Forelimb muscle (tissue), 1 donor: ENCODE measurements at places on chromosomes 16 and 17.

DNA sequence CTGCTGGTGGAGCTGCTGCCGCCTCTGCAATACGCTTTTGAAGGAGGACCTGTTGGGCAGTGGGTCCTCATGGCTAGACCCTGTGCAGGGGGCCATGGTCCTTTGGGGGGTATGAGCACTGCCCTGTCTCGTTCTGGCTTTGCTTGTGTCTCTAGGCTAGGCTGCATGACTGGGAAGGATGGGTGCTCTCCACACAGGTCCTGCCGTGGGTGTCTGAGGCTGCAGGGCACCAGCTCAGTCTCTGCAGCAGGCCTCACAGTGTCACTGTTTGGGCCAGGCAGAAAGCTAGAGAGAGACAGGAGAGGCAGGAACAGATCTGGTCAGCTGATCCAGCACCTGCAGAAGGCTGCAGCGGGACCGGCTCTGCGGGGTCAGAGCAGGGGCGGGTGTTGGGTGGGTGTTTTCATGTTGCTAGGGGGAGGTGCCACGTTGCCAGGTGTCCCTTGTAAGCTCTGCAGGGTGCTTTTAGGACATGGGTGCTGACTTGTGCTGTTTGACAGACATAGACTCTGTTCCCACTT is 111.4 kb downstream of the SNX29 start:
- no peak for DNase-seq

- DNase-seq: no peak
These were observed 54.5 kb downstream of the GTF3C1 start for GRCh38 chr16:27495191-27495590.

- no peak for DNase-seq
These were observed 63.4 kb downstream of the KLHDC4 start for GRCh38 chr16:87702325-87702811.

GRCh38 chr17:61205931-61206330 is 193.7 kb upstream of the TBX2 start:
- DNase-seq: no peak

DNA sequence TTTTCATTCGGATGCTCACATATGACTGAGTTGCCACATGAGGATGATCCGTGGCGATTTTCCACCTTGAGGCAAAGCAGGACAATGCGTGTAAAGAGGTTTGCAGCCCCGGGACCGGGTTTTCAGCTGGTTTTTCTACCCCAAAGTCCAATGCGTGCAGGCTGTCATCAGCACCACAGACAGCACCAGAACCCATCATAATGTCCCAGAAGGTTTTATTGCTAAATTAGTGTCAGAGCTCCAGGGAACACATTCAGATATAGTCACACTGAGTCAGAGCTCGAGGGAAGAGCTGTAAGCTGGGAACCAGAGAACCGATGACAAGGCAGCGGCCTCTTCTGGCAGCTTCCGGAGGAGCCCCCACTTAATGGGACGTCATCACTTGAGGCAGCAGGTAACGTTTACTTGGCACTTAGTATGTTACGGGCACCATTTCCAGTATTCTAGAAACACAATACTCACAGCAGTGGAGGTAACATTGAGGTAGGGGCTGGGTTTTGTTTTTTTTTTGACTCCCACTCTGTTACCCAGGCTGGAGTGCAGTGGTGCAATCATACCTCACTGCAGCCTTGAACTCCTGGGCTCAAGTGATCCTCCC is 8.9 kb upstream of the NAGPA start:
- no peak for DNase-seq

DNA sequence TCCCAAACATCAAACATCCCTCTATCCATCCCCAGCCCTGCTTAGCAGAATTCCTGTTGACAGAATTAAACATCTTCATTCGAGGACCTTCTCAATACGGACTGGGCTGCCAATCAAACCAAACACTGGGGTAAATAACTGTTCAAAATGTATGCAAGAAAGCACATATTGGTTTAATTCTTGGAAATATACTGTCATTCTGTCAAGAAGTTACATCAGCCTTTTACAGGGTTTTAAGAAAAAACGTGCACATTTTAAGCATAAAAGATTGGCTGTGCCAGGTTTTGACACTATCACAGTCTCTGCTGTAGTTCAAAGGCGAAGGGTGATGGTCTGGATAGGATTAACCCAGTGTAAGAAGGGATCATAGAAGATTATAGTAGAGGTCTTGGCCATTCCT is 25.1 kb upstream of the CCNF start:
- no peak for DNase-seq

GRCh38 chr17:47862621-47863440 is 11.9 kb upstream of the SP6 start:
- DNase-seq: no peak

DNA sequence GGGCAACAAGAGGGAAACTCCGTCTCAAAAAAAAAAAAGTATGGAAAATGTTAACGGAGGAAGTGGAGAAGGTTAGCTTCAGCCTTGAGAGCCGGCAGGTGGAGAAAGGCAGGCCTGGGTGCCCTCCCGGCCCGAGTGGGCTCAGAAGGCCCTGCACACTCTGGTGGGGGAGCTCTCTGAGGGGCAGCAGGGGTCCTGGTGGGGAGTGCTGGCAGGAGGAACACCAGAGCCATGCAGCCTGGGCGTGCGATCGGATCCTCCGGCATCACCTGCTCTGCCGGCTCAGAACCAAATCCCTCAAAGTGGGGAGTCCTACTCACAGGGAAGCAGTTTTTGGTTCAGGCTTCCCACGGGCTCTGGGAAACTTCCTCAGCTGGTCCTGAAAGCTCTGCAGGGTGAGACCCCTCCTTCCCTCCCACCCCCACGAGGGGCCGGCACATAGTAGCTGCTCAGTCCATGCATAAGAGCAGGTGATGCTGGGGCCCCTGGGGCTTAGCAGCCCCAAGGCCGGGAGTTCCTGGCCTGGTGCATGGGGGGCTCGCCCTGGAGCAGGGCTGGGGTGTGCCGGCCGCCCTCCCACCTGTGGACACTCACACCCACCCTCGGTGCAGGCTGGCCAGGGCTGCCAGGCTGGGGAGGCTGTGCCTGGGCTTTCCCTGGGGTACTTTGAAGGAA is 1.2 kb downstream of the FN3K start:
- DNase-seq: no peak

DNA sequence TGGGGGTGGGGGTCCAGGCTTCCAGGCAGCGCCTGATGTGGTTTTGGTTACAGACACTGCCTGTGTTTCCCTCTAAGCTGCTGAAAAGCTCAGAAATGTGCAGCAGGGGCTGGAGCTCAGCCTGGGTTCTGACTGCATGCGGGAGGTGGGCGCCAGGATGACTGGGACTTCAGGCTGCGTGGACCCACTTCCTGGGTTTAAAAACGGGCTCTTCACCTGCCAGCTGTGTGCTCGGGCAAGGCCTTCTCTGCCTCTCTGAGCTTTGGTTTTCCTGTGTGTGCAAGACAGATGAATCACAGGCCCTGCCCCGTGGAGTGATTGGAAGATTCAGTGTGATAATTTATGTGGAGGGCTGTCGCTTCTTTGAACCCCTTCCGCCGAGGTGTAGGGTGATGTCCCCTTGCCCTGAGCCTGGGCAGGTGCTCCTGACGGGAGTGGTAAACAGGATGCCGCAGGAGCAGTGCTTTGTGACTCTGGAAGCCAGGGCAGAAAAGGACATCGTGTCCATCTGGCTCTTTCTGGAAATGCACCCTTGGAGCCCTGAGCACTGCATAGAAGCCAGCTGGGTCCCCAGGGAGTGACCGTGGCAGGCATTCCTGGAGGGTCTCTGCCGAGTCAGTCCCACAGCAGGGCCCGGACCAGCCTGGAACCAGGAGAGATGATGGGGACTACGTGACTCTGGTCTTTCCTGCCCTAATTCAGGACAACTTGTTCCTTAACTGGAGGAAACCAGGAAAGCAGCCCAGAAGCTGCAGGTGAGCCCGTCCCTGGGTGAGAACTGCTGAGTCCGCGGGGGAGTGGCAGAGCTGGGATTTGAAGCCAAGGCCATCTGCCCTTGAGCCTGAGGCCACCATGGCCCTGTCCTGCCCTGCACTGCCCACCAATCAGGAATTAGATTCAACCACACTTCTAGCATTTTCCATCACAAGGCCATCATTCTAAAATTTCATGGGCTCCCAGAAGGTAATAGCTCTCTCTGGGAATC is 28.5 kb upstream of the SLC7A5 start:
- DNase-seq: no peak

DNA sequence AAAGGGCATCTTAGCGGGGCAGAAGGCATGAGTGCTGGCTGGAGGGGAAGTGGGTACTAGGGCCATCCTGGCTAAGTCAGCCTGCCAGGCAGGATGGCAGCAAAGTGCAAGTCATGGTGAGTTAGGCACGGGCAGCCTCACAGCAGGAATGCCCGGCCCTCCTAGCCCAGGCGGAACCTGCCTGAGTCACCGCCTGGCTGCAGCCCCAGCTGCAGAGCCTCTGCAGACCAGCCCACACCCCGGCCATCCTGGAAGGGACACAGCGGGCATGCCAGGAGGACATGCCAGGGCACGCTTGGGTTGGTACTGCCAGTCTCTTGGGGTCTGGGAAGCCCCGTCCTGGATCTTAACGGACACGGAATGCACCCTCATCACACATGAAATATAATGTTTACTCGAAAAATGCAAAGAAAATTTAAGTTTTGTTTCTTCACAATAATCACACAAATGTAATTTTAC is 5.0 kb upstream of the ALDH3A1 start:
- DNase-seq: no peak

DNA sequence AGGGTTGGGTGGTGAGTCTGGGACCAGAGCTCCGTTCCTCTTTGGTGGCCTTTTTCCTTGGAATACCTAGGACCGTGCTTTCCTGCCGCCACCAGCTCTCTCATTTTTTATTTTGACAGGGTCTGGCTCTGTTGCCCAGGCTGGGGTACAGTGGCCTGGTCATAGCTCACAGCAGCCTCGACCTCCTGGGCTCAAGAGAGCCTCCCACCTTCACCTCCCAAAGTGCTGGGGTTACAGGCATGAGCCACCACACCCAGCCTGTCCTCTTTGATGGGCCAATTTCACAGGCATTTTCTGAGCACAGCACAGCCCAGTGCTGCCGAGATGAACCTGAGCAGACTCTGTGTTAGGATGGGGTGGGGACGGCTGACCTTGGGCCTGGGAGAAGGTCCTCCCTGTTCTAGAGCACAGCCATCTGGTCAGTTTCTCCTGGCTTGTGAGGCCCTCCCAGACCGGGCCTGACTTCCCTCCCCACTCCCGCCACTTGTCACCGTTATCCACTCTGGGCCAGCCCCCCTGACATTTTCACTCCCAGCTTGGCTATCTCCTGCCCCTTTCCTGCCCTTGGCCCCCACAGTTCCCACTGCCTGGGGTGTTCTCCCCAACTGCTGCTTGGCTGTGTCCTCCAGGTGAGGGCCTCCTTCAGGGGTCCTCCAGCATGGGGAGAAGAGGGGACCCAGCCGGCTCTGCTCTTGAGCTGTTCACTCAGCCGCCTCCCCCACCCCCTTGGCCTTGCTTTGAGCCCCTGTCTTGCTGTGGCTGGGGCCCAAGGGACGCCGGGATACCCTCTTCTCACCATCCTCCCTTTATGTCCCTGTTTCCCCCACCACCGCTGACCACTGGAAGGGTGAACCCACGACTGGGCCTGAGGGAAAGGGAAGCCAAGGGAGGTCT is 5.0 kb downstream of the ADCY7 start:
- no peak for DNase-seq

DNA sequence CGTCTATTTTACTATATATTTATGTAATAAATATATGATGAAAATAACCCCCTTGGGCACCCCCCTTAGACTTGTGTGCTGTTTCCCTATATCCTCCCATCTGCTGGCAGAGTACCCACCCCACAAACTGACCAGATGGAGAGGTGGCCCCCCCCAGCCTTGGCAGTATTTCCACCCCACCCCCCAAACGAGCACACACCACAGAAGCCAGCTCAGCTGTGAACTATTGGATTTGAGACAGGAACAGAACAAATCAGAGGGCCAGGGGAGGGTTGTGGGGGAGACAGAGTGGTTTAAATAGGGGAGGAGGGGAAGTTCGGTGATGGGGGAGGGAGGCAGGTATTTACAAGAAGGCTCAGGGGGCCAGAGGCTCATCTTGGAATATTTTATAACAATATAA is 7.8 kb downstream of the NR1D1 start:
- no peak for DNase-seq

- no peak for DNase-seq
These were observed 313 bp downstream of the UBTF start for GRCh38 chr17:44219108-44219615.

- DNase-seq: no peak
These were observed 2.6 kb downstream of the CRYM start for GRCh38 chr16:21275529-21275928.

DNA sequence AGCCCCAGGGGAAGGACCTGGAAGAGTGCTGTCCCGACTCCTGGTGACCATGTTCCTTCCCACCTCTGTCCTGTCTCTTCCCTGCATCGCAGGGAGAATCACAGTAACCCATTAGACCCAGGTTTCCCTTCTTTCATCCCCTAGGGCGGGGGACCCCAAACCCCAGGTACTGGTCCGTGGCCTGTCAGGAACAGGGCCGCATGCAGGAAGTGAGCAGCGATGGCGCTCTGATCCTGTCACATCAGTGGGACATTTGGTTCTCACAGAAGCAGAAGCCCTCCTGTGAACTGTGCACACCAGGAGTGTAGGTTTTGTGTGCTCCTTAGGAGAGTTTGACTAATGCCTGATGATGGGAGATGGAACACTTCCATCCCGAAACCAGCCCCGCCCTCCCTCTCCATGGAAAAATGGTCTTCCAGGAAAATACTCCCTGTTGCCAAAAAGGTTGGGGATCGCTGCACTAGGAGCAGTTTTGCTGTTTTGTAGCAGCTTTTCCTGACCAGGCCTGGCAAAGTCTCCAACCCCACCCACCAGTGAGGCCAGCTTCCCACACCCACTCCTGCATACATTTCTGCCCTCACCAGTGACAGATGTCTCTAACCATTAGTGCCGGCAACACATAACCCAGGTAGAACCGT is 10.5 kb downstream of the MNT start:
- DNase-seq: peak; percentile 63

- DNase-seq: no peak
These were observed 55.0 kb upstream of the METRNL start for GRCh38 chr17:83024218-83024971.

- no peak for DNase-seq
These were observed 559.5 kb upstream of the CDH11 start for GRCh38 chr16:65681406-65681805.

GRCh38 chr16:23753908-23754593 is 775 bp upstream of the CHP2 start:
- DNase-seq: no peak

GRCh38 chr16:79296491-79296890 is 304.0 kb downstream of the MAF start:
- DNase-seq: no peak

GRCh38 chr17:7440113-7440833 is 961 bp downstream of the FGF11 start:
- DNase-seq: no peak

DNA sequence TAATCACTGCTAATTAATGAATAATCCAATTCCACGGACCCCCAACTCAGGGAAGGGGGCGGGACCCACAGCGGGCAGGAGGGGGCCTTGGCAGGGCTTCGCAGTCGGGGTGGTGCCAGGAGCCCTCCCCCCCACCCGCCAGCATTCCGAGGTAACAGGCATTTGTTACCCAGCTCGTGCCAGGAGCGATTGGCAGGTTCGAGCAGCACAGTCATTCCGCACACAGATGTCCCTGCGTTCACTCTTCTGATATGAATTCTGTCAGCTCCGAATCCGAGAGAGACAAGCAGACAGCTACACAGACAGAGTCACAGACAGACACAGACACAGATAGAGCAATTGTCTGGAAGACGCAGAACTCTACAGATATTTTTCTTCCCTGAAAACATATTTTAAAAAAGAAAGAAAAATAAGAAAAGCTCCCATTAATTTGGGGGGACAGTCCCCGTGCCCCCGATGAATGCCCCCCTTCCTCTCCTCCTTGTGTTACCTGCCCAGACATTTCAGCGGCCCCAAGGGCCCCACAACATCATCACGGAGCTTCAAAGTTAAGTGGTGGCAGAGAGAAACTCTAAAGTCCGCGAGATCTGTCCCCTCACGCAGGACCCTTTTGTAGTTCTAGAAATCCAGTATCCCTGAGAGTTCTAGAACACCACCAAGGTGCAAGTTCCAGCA is 10.2 kb downstream of the NEUROD2 start:
- no peak for DNase-seq
